ENCODE measurements at places on chromosomes 12 and 14.

DNA sequence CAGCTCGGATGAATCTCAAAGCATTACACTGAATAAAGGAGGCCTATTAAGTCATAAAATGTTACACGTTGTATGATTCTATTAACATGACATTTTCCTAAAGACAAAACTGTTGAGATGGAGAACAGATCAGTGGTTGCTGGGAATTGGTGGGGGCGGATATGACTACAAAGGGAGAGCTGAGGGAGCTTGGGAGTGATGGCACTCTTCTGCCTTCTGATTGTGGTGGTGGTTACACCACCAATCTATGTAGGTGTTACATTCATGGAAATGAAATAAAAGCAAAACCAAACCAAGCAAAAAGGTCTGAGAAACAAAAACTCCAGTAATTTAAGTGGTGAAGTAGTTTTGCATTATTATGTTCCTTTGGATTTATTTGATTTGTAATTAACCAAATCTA lies 16.4 kb upstream of the EVL start:
- no peak for DNase-seq

GRCh38 chr14:102279688-102280348 lies 25.1 kb downstream of the MOK start:
- no peak for DNase-seq

DNA sequence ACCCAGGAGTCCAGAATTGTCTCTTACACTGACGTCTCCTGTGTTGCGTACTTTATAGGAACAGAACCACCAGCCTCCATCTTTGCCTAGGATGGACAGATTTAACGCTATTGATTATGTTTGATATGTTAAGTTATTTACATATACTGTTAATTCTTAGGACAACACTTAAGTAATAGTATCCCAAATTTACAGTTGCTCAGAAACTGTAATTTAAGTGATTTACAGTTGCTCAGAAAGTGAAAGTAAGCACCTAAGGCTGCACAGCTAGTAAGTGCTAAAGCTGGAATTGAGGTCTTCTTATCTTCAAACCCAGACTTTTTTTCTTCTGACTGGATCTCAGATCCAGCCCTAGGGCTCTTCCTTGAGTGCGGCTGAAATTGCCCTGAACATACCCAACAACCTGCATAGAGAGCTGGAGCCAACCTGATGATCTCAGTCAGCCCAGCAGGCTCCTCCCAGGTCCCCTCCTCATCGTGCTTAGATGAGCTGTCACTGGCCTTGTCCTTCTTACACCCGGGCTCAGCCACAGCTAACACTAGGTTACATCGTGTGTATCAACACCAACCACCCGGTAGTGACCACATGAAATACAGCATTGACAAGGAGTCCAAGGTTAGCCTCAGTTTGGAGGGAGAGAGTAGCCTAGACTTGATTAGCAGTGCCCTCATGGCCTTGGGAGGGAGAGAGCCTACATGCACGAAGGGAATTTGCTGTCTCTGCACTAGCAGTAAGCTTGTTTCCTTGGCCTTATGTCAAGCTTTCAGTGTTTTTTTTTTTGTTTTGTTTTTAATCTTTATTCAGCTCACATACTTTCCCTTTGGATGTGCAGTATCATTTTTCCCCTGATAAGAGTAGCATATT lies 111.1 kb upstream of the ARHGAP5 start:
- peak; percentile 49 for DNase-seq

DNA sequence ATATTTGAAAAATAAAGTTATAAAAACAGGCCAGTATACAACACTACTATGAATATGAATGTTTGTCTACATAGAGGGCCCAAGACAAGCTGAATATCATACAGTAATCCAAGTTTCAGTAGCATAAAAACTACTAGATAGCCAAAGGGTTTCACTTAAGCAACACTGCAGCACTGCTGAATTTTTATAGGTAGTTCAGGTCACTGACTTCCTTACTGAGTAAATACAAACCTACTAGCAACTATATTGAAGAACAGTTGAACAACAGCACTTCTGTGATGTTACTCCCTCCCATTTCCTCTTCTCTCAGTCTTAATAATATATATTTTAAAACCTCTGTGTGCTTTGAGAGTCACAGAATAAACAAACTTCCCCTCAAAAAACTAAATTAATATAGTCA lies 42.7 kb downstream of the GTF2A1 start:
- no peak for DNase-seq

- no peak for DNase-seq
Observed at GRCh38 chr12:6526201-6526600, 8.1 kb upstream of the GAPDH start.

GRCh38 chr14:61928701-61929100 lies 166.5 kb downstream of the SNAPC1 start:
- no peak for DNase-seq

GRCh38 chr14:105877645-105878044 lies 351.3 kb downstream of the TMEM121 start:
- no peak for DNase-seq

GRCh38 chr14:75427126-75427481 lies 718 bp upstream of the JDP2 start:
- no peak for DNase-seq

- peak; percentile 25 for DNase-seq
Observed at GRCh38 chr12:85872497-85873091, 1.5 kb upstream of the NTS start.

GRCh38 chr12:11630046-11630706 lies 19.3 kb upstream of the ETV6 start:
- peak; percentile 40 for DNase-seq

GRCh38 chr12:67837876-67838275 lies 151.4 kb upstream of the IFNG-AS1 start:
- DNase-seq: no peak

GRCh38 chr12:109861689-109862314 lies 18.5 kb downstream of the GLTP start:
- DNase-seq: no peak

GRCh38 chr14:100039903-100040302 lies 25.3 kb upstream of the EVL start:
- no peak for DNase-seq

- no peak for DNase-seq
Observed at GRCh38 chr14:51310505-51310944, 70.5 kb downstream of the TMX1 start.

GRCh38 chr12:22014041-22014782 lies 31.8 kb upstream of the CMAS start:
- DNase-seq: no peak

DNA sequence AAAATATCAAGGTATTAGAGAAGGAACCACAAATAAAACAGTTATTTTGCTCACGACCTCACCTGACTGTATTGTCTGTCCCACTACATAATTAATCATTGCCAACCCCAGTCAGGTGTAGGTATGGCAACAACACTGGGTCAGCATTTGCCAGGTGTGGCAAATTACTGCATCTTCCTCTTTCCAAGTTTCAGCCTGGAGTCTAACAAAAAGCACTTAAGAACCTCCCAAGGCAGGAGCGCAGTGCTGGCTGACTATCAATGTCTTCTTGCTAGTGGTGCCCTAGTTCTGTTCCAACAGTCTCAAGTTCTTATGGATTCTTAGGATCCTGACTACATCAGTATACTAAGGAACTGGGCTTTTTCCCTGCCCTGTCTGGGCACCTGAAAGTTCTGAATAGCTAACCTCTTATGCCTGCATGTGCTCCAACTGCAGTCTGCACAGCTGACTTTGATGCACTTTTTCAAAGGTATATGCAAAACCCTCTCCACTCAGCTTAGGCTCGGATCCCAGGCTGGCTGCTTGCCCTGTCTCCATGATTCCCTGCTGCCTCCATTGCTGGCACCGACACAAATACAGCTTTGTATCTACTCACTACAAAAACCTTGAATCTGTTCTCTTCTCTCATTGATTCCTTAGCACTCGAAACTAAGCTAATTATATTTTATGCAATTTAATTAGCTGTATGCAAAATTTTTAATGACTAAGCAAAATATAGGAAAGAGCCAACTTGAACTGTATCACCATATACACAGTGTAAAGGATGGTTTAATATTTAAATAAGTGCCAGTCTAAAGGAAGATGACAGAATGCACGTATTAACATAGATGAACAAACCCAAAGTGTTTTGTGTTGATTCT lies 113.3 kb downstream of the PRKD1 start:
- DNase-seq: peak; percentile 65

- DNase-seq: no peak
Observed at GRCh38 chr12:11756523-11756922, 107.0 kb downstream of the ETV6 start.

All from NCI-H2029 treated with DMSO at 0.1 percent for 48 hours (cell line).